ENCODE measurements at places on chromosomes 13 and 19.
A peak's percentile ranks its signal among the peaks of the same experiment; 100 is the strongest.

DNA sequence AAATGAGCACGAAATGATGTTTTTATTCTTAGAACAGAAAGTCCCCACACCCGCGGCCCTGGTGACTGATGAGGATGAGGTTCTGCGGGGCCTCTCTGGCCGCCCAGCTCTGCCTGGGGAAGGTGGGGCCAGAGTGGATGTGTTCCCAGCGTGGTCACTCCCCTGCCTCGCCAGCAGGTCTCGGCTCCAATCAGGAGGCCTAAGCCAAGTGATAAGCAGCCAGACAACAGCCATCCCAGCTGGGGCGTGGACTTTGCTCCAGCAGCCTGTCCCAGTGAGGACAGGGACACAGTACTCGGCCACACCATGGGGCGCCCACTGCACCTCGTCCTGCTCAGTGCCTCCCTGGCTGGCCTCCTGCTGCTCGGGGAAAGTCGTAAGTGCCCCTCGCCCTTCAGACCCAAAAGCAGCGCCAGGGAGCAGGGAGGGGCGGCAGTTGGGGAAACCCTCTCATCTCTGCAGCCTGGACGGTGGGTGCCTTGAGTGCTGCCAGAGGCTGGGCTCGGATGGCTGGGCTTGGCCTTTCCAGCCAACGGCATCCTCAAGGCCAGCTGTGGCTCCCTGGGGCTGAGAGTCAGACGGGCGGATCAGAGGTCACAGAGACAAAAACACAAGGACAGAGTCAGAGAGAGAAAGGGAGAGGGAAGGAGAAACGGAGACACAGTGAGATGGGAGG lies at the start of gene F10:
F10 (plus strand) TSS at position 250 of the 676 bp plus-strand sequence; CDS start at position 307, 57 bp downstream.
- no peak for DNase-seq

GRCh38 chr13:41411522-41411921 lies 45.8 kb upstream of the RGCC start:
- no peak for DNase-seq

- DNase-seq: no peak
Observed at GRCh38 chr13:46615888-46616531, 63.0 kb downstream of the LRCH1 start.

DNA sequence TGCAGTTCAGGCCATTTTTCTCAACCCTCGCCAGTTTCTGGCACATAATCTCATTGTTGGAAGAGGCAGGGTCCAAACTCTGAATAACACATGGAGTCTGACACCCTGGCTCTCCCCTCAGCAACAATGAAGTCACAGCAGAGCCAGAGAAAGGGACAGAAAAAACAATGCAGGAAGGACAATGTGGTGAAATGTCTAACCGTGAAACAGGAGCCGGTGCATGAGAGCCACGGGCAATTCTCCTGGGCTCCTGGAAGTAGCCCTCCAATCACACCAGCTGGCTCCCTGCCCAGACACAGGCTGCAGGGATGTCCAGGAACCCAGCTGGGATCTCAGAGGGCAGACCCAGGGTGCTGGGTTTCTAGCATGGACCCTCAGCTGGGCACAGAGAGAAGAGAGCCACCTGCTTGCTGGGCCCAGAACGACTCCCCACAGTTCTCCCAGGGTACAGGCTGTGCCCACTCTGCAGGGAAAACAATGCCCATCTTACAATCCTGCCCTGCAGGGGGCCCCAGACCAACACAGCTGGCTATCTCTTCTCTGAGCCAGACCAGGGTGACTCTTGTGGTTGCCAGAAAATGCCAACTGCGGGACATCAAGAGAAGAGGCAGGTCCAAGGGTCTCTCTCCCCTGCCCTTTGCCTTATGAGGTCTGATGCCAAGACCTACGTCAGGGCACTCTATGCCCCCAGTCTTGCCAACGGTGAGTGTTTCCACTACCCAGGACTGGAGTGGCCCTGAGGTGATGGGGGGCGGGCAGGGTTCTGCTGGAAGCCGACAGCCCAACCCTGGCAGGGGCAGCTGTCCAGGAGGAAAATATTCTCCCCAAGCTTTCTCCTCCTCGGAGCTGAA lies 64.5 kb downstream of the CEBPG start:
- no peak for DNase-seq

- DNase-seq: no peak
Observed at GRCh38 chr19:2385053-2385721, 25.1 kb downstream of the TMPRSS9 start.

GRCh38 chr13:59145381-59145780 lies 1018.3 kb downstream of the DIAPH3 start:
- no peak for DNase-seq

- no peak for DNase-seq
Observed at GRCh38 chr19:8566855-8567254, 10.4 kb downstream of the MYO1F start.

- DNase-seq: no peak
Observed at GRCh38 chr13:88651531-88651930, 980.4 kb downstream of the SLITRK5 start.

DNA sequence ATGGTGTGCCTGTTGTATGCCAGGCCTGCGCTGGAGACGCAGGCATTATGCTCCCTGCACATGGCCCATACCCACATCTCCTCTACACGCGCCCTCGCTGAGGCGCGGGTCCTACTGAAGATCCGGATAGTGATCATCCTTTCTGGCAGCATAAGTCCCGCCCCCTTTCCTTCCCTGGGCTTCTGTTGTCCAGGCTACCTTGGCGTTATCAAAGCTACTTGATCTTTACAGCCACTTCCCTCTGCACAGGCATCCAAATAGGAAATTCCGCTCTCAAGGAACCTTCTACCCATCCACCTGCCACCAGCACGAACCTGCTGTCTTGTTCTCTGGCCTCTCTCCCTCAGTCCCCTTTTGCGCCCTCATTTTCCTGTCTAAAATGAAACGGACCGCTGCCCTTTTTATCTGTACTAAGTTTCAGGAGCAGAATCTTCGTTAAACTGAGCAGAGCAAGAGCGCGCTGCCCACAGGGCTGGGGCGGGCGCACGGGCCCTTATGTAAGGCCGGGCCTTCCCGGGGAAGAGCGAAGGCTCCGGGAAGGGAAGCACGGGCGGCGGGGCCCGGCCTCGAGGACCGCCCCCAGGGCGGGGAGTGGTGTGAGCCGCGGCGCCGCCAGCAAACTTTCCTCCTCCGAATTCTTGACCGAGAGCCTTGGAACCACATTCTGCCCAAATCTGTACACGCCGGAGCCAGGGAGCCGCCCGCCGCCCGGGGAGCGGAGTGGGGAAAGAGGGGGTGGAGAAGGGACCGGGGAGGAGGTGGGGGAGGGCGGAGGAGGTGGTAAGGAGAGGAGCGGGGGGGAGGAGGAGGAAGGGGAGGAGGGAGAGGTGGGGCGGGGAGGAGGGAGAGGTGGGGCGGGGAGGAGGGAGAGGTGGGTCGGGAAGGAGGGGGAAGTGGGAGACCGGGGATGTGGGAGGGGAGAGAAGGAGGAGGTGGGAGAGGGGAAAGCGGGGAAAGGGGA lies 920 bp upstream of the UBE2L5 start:
- no peak for DNase-seq

GRCh38 chr13:111282425-111282824 lies 38.0 kb upstream of the TEX29 start:
- no peak for DNase-seq

DNA sequence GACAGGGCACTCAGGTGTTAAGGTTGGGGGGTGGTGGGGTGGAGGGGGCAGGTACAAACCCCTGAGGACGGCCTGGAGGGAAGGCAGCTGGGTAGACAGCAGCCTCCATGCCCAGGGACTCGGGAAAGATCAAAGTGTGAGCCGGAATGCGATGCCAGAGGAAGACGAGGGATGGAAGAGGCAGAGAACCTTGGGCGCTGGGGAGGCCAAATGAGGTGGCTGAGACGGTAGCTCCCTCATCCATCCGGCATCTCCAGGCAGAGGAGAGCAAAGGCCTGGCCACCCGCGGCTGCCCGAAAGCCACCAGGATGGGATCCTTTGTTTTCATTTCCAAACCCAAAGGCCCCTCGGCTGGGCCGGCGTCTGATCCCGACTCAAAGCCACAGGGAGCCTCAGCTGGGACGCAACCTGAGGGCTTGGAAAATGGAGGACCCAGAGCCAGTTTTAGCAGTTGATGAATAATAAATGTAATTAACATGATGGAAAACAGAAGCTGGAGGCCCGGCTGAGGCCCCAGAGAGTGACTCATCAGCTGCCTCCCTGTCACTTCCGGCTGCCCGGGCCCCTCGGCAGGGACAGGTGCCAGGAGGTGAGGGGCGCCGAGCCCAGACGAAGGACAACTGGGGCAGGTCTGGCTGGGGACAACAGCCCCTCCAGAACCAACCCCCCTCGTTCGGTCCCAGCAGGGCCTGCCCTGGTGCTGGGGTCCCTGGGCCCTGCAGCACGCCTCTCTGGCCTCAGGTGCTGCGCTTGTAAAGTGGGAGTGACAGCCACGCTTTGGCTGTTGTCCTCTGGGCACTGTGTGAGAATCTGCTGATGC lies 61.6 kb downstream of the CEBPG start:
- DNase-seq: no peak

DNA sequence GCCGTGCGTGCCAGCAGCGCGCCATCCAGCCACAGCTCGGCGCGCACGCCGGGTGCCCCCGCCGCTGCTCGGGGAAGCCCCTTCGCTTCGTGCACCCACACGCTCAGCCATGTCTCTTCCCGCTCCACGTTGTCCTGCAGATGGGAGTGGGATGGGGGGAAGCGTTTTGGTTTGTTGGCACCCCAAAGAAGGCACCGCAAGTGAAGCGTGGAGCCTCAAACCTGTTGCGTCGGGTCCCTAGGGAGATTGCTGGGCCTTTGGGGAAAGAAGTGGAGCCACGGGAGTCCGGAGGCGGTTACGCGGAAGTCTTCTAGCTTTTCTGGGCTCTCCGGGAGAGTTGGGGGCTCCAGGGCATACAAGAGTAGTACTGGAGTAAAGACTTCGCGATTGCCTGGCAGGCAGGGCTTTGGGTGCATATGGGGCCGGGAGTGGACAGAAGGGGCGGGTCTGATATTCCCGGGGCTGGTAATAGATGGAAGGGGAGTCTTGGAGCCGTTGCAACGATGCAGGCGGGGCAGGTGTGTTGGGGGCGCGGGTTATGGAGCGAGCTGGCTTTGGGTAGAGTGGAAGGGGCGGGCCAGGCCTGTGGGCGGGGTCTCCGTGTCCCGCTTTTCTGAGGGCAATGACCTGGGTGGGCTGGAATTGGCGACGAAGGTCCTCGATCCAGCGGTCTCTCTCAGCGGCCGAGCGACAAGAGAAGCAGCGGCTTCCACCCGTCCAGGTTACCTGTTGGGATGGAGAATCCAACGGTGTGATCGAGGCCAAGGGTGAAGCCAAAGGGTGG lies 6.5 kb downstream of the RASAL3 start:
- DNase-seq: no peak

- DNase-seq: no peak
Observed at GRCh38 chr13:30618186-30618929, 638 bp downstream of the USPL1 start.

GRCh38 chr19:1823539-1824251 lies 11.6 kb upstream of the ATP8B3 start:
- no peak for DNase-seq

- DNase-seq: no peak
Observed at GRCh38 chr19:17951157-17951989, 15.5 kb upstream of the KCNN1 start.

- no peak for DNase-seq
Observed at GRCh38 chr13:97295283-97296182, 73.4 kb downstream of the MBNL2 start.

DNA sequence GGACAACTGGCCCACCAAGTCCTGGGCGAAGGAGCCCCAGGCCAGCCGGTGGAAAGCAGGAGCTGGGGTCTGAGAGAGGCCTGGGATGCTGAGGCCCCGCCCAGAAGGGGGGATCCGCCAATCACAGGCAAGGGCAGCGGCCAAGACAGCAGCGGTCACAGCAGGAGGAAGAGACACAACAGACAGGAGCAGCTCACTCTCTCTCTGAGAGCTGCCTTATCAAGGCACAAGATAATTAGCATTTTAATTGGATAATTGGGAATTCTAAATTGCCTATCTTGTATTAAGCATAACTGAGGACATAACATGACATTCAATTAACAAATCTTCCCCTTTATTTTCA lies 46.2 kb downstream of the CEBPG start:
- DNase-seq: no peak

- no peak for DNase-seq
Observed at GRCh38 chr13:99955747-99956472, 15.7 kb downstream of the ZIC5 start.

DNA sequence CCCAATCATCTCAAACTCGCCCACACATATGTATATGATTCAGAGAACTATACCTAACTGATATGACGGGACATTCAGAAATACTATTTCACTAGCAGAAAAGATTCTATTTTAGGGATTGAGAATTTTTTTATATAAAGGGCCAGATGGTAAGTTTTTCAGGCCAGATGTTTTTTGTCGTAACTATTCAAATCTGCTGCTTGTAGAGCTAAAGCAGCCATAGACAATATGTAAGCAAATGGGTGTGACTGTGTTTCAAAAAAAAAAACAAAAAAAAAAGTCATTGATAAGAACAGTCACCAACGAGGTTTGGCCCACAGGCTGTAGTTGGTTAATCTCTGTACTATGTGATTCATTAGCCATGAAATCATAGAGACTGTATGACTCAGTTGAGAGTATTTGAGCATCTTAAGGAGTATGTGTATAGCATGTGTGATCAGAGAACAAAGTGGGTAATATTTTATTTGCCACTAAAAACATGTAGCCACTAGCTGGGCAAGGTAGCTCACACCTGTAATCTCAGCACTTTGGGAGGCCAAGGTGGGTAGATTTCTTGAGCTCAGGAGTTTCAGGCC lies 2724.7 kb downstream of the PCDH9 start:
- no peak for DNase-seq

DNA sequence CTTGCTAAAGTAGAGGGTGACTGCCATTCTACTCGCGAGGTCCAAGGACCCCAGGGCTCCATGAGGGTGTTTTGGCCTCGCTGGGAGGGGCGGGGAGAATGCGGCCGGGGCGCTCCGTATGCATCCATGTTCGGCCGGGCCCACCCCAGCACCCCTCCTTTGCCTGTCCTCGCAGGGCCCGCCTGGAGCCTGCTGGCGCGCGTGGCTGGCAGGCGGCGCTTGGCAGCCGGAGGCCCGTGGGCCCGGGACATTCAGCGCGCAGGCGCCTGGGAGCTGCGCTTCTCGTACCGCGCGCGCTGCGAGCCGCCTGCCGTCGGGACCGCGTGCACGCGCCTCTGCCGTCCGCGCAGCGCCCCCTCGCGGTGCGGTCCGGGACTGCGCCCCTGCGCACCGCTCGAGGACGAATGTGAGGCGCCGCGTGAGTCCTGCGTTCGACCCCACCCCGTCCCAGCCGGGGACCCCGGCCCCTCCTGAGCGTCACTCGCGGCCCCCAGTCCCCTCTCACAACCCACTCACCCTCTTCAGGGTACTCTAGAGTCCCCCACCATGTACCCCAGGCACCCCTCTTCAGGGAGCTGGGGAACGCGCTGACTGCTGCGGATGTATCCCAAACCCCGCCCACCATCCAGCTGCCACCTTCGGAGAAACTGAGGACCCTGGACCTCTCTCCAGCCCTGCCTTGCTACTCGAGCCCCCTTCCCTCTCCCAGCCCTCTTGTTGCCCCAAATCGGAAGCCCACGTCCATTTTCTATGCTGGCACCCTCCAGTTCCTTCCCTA lies 4.1 kb downstream of the DLL3 start:
- DNase-seq: peak; percentile 64

GRCh38 chr19:7766535-7766934 lies 3.5 kb downstream of the CLEC4M start:
- no peak for DNase-seq

GRCh38 chr19:45598267-45599001 lies 3.6 kb downstream of the GPR4 start:
- DNase-seq: no peak

Measured in activated T-cell treated with anti-CD3 and anti-CD28 coated beads for 4 hours (primary cell).